Activated naive CD4-positive, alpha-beta T cell treated with anti-CD3 and anti-CD28 coated beads for 36 hours (primary cell): ENCODE measurements at places on chromosomes 4 and X. TPM values are rescaled to one million over a fixed set of nuclear protein-coding genes. Genes with fewer than 3 reads are reported as not detected.
A peak's percentile ranks its signal among the peaks of the same experiment; 100 is the strongest.

CT45A3 gene
- not detected for total RNA-seq

GABRB1 gene
- total RNA-seq = not detected

DCHS2 gene
- not detected for total RNA-seq

DNA sequence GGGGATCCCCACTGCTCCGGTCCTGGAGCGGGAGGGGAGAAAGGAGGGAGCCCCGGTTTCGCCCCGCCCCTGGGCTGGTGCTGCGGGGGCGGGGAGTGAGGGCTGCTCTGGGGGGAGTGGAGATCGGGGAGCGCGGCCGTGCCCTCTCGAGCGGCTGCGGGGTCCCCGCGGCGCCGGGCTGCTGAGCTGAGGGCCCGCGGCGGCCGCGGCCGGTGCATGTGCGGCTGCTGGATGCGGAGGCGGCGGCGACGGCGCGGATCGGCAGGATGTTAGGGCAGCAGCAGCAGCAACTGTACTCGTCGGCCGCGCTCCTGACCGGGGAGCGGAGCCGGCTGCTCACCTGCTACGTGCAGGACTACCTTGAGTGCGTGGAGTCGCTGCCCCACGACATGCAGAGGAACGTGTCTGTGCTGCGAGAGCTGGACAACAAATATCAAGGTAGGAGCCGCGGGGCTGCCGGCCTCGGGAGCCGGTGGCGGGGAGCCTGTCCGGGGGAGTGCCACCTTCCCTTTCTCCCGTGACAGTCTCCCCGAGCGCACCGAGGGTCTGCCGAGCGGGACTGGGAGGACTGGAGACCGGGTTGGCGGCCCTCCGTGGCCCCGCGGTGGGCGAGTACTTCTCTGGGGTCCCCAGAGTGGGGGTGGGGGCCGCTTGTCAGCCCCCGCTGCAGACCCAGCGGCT is at the start of gene ING2:
ING2 (plus strand) TSS at position 129 of the 681 bp plus-strand sequence; CDS start at position 267, 138 bp downstream.
- peak within 1 kb of the TSS; percentile 93 for H3K27ac ChIP-seq
- no peaks in the 10 kb centered on the region for H3K27me3 ChIP-seq
- H3K36me3 ChIP-seq = peaks cover 3% of the 10 kb centered on the region
- H3K4me1 ChIP-seq = peaks cover 33% of the 10 kb centered on the region

DNA sequence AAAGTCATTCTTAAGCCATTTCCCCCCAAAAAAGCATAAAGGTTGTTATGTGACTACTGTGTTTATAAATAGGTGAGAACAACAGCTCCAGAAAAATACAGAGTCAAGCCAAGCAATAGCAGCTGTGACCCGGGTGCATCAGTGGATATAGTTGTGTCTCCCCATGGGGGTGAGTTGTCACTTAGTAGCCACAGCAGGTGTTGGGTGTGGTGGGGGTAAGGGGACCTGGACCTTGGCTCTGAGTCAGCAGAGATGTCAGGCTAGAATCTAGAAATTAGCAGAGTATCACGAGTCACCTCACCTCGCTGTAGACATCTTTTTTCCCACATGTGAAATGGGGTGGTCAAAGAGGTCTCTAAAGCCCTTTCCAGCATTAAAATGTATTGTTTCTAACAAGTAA is 42.4 kb downstream of the MOSPD2 start:
- no peak overlapping the region for H3K4me3 ChIP-seq
- peaks cover 19% of the 10 kb centered on the region for H3K36me3 ChIP-seq
- H3K27me3 ChIP-seq = no peaks in the 10 kb centered on the region
- no peak overlapping the region for H3K27ac ChIP-seq

GRCh38 chrX:134718966-134719317 is 60.7 kb upstream of the PLAC1 start:
- peaks cover 18% of the 10 kb centered on the region for H3K4me1 ChIP-seq
- no peaks in the 10 kb centered on the region for H3K27me3 ChIP-seq
- H3K27ac ChIP-seq = no peak overlapping the region
- H3K36me3 ChIP-seq = no peaks in the 10 kb centered on the region
- peak; percentile 65 for DNase-seq
- no peak overlapping the region for H3K4me3 ChIP-seq

- H3K4me1 ChIP-seq = peaks cover 57% of the 10 kb centered on the region
- H3K4me3 ChIP-seq = peak overlapping the region; percentile 87
- H3K27ac ChIP-seq = peak overlapping the region; percentile 59
- peaks cover 4% of the 10 kb centered on the region for H3K36me3 ChIP-seq
- peak; percentile 69 for DNase-seq
Measured at GRCh38 chr4:3041192-3042142, 32.9 kb downstream of the HTT-AS start.

DNA sequence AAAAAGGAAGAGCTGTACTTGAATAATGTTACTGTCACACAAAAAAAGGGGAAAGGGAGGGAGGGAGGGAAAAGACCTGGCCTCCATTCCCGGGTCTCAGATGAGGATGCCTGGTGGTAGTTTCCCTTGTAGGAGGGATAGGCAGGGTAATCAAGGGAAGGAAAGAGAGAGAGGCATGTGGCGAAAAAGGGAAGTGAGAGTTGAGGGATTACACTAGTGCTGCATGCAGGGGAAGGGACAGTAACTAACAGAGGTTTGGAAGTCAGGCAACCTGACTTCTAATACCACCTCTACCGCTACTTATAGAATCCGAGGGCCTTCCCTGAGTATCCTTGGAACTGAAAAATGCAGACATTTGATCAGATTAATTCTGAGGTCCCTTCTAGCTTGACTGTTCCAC is 821.7 kb upstream of the FTHL17 start:
- H3K36me3 ChIP-seq = no peaks in the 10 kb centered on the region
- H3K27ac ChIP-seq = no peak overlapping the region
- H3K4me3 ChIP-seq = no peak overlapping the region
- no peaks in the 10 kb centered on the region for H3K4me1 ChIP-seq
- DNase-seq = no peak

GRCh38 chrX:46408553-46409407 is 136.4 kb downstream of the ZNF674 start:
- DNase-seq = peak; percentile 81
- H3K36me3 ChIP-seq = no peaks in the 10 kb centered on the region
- no peak overlapping the region for H3K27ac ChIP-seq
- no peaks in the 10 kb centered on the region for H3K4me1 ChIP-seq
- H3K4me3 ChIP-seq = no peak overlapping the region

GRCh38 chr4:170336238-170336775 is 246.6 kb upstream of the AADAT start:
- H3K27me3 ChIP-seq = no peaks in the 10 kb centered on the region
- no peak overlapping the region for H3K4me3 ChIP-seq
- no peak overlapping the region for H3K27ac ChIP-seq
- DNase-seq = no peak
- no peaks in the 10 kb centered on the region for H3K4me1 ChIP-seq

GRCh38 chr4:162111078-162111477 is 52.7 kb downstream of the FSTL5 start:
- no peaks in the 10 kb centered on the region for H3K36me3 ChIP-seq
- H3K27me3 ChIP-seq = no peaks in the 10 kb centered on the region
- no peaks in the 10 kb centered on the region for H3K4me1 ChIP-seq
- DNase-seq = no peak
- no peak overlapping the region for H3K27ac ChIP-seq
- no peak overlapping the region for H3K4me3 ChIP-seq

- H3K27ac ChIP-seq = no peak overlapping the region
- DNase-seq = no peak
- H3K27me3 ChIP-seq = no peaks in the 10 kb centered on the region
- no peaks in the 10 kb centered on the region for H3K36me3 ChIP-seq
- H3K4me1 ChIP-seq = no peaks in the 10 kb centered on the region
- H3K4me3 ChIP-seq = no peak overlapping the region
Measured at GRCh38 chrX:14694611-14695010, 165.3 kb downstream of the GLRA2 start.

- H3K4me1 ChIP-seq = no peaks in the 10 kb centered on the region
- H3K4me3 ChIP-seq = no peak overlapping the region
- no peak overlapping the region for H3K27ac ChIP-seq
Measured at GRCh38 chr4:2047781-2048581, 11.1 kb upstream of the NAT8L start.

- no peak for DNase-seq
- no peak overlapping the region for H3K4me3 ChIP-seq
- H3K27ac ChIP-seq = no peak overlapping the region
Measured at GRCh38 chrX:18871970-18872369, 111.9 kb downstream of the PHKA2 start.

GRCh38 chrX:133649651-133650050 is 234.4 kb upstream of the GPC4 start:
- no peak for DNase-seq
- H3K27ac ChIP-seq = no peak overlapping the region
- H3K27me3 ChIP-seq = no peaks in the 10 kb centered on the region
- no peak overlapping the region for H3K4me3 ChIP-seq

GRCh38 chr4:7414046-7414445 is 20.7 kb downstream of the PSAPL1 start:
- H3K27ac ChIP-seq = no peak overlapping the region
- H3K27me3 ChIP-seq = peaks cover 13% of the 10 kb centered on the region
- H3K36me3 ChIP-seq = peaks cover 2% of the 10 kb centered on the region
- H3K4me3 ChIP-seq = no peak overlapping the region
- DNase-seq = no peak

GRCh38 chr4:156734965-156735895 is 236.4 kb downstream of the PDGFC start:
- H3K36me3 ChIP-seq = no peaks in the 10 kb centered on the region
- H3K27ac ChIP-seq = no peak overlapping the region
- no peak for DNase-seq
- no peaks in the 10 kb centered on the region for H3K4me1 ChIP-seq
